ENCODE measurements at places on chromosomes 5 and 9.

- DNase-seq: no peak
Observed at GRCh38 chr9:77879437-77879943, 152.1 kb downstream of the GNAQ start.

DNA sequence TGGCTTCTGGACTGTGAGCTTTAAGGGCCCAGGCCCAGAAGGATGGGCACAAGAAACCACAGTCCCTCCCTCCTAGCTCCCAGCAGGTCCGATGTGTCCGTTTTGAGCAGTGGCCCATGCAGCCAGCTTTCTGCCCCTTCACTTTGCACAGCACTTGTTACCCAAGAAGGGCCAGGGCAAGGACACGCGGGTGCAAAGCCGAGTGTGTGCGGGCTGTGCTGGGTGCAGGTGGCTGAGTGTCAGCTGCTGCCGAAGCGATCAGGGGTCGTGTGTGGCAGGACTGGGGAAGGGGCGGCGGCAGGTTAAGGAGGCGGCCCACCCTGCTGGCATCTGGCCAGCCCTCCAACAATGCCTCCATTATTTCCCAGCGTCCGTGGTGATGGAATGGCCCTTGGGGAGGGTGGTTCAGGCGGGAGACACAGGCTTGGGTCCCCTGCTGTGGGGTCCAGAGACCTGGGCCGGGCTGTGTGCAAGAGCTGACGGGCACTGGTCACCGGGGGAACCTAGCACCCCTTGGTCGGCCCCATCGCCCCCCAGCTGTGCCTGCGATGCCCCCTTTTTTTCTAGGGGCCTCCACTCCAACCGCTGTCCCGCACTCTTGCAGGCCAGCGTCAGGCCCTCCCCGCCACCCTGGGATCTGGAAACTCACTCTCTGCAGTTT, 653 bp downstream of the LHX3 start:
- no peak for DNase-seq

GRCh38 chr5:105821800-105822199, 1848.9 kb downstream of the EFNA5 start:
- no peak for DNase-seq

GRCh38 chr5:93150311-93151012, 430.6 kb downstream of the NR2F1-AS1 start:
- DNase-seq: no peak

DNA sequence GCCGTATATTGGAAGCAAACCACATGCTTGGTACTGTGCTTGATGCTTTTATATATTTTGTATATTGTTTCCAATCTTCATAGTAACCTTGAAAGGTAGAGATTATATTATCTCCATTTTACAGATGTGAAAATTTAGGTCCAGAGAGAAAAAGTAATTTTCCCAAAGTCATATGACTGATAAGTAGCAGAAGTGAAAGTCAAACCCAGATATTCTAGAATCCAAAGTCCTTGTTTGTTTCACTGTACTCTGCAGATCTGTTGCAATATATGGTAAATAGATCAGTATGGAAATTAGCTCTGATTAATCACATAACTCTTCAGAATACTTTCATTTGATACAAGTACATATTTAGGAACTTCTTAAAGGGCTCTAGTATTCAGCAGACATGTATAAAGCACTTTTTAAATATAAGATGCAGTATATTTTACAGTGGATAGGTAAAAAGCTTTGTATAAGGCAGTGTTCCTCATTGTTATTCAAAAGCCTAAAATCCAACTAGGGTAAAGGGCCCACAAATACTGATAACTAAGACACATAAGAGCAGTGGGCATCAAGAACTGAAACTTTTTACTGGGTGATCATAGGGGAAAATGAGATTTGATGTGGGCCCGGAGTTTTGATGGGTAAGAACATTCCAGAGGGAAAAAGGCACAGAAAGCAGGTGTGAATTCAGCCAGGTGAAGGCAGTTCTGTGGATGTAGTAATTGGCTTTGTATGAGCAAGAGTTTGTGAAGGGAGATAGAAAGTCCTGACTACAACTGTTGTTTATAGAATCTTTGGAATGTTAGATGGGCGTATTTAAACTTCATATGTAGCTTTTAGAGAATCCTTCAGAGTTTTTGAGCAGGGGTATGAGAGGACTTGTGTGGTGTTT, 25.0 kb downstream of the NDFIP1 start:
- no peak for DNase-seq

DNA sequence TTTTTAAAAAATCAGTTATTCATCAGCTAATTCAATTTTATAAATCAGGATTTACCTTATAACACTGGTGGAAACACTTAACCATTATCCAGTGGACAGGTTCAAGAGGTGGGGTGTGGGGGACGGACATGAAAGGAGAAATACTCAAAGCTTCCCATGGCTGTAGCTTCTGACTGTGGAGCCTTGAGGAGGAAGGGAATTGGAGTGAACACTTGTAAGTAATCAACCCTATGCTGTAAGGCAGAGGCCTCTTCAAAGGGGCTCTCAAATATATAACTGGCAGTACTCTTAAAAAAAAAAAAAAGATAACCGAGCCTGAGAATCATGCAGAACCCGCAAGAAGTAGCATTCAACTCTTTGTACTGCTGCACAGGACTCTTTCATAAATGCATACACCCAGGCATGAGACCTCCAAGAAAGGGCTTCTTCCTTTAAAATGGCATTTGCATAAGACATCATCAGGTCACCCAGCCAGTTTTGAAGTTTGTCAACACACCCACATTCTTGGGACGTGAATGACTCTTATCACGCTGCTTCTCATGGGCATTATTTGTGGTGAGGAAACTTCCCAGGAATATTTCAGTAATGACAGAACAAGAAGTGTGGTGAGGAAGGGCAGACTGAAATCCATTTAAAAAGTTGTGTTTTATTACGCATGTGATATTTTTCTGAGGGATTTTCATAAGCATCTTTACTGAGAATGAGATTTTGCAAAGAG, 8.1 kb downstream of the OSMR start:
- no peak for DNase-seq

GRCh38 chr5:173753307-173754168, 134.6 kb upstream of the CPEB4 start:
- DNase-seq: no peak

DNA sequence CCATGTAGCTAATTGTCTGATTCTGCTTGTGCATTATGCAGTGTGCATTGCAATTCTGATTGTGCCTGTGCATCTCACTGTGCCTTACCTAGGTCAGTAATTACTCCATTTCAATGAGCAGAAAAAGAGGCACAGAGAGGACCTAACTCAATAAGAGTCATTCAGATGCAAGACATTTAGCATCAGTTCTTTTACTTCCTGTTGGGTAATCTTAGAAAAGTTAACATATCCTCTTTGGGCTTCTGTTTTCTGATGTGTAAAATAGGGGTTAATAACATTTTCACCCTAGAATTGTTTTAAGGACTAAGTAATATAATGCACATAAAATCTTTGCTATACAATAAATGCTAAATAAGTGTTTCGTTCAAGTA, 7.0 kb upstream of the DCTN4 start:
- no peak for DNase-seq

GRCh38 chr9:127769101-127769500, 9.4 kb downstream of the SH2D3C start:
- no peak for DNase-seq

DNA sequence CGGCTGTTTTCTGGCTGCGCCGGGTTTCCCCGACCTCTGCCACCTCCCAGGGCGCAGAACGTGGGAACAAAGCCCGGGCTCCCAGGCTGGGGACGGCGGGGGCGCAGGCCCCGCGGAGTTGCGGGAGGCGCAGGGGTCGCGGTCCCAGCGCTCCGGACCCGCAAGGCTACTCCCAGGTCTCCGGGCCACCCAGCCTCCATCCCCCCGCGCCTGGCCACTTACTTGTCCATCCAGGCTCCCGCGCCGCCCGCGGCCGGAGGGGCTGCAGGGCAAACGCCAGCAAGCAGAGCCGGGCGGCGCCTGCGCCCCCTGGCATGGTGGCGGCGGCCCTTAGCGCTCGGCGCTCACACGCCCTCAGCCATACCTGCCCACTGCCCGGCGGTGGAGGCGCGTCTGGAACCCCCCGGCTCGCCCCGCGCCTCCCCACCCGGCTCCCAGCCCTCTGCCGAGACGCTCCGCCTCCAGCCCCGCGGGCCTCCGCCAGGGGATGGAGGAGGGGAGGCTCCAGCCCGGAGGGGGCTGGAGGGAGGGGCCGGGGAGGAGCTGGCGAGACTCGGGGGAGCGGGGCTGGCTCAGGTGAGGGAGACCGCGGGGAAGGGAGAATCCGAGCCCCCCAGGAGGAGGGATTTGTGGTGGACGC, at the start of gene ADAM19:
ADAM19 (minus strand) TSS at position 395 of the 640 bp plus-strand sequence; CDS start at position 316, 79 bp downstream.
- no peak for DNase-seq

- no peak for DNase-seq
Observed at GRCh38 chr5:42636425-42636824, 120.2 kb upstream of the CCDC152 start.

- DNase-seq: no peak
Observed at GRCh38 chr5:81188962-81189361, 44.2 kb upstream of the CKMT2 start.

DNA sequence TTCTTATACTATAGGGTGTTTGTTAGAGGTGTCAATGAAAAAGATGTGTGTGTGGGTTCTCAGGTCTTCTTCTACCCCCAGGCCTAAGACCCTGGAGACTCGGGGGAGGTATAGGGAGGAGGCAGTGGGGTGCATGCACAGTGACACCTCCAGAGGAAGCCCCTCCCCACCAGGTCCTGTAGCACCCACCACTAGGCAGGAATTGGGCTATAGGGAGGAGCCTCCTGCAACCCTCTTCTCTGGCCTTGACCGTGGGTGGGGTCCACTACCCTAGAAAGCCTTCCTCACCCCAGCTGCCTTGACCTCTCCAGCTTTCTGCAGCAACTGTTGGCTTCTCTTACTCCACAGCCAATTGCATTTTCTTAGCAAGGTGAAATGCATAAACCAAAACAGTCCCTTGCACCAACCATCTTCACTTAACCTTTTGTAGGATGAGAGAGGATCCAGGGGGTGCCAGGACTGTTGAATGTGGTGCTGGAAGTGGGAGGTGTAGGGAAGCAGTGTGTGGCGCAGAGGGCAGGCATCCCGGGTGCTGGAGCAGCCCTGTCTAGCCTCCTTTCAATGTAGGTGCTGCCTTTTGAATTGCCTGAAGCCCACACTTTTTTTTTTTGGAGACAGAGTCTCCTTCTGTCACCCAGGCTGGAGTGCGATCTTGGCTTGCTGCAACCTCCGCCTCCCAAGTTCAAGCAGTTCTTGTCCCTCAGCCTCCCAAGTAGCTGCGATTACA, 128.5 kb downstream of the RGS3 start:
- DNase-seq: no peak

GRCh38 chr5:173730632-173731298, 114.3 kb upstream of the BOD1 start:
- no peak for DNase-seq

- DNase-seq: no peak
Observed at GRCh38 chr9:91305596-91306295, 56.0 kb downstream of the AUH start.

- no peak for DNase-seq
Observed at GRCh38 chr5:72281764-72282499, 38.1 kb downstream of the MRPS27 start.

- no peak for DNase-seq
Observed at GRCh38 chr5:108957333-108957732, 209.6 kb downstream of the FER start.

- no peak for DNase-seq
Observed at GRCh38 chr5:59600998-59601397, 292.5 kb downstream of the PDE4D start.

DNA sequence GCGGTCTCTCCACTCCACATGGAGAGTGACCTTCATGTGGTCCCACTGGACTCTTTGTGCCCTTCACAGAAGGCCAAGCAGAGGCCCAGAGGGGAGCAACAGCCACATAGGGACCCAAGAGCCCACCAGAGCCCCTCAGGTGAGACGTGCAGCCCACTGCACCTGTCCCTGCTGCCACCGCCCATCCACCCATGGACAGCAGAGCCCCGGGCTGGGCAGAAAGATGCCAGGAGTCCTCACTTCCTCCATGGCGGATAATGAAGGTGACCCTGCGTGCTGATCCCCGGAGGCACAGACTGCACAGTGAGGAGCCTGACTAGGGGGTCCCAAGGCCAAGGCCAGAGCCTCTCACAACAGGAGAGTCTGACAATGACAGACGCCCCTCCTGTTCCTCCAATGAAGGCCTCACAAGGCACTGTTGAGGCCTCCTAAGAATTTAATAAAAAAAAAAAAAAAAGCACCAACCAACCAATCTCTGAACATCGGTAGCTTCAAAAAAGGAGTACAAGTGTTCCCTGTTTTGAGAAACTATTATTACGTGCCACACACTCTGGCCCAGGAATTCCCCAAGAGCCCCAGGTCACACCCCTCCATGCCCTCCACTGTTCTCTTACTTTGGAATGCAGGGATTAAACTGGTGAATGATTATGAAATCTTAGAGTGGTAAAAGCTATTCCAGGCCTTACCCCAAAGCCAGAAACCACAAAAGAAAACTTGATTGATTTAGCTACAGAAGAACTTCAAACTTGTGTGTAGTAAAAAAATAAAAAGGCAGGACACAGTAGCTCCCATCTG, 2.8 kb upstream of the PPP1R26 start:
- DNase-seq: no peak

DNA sequence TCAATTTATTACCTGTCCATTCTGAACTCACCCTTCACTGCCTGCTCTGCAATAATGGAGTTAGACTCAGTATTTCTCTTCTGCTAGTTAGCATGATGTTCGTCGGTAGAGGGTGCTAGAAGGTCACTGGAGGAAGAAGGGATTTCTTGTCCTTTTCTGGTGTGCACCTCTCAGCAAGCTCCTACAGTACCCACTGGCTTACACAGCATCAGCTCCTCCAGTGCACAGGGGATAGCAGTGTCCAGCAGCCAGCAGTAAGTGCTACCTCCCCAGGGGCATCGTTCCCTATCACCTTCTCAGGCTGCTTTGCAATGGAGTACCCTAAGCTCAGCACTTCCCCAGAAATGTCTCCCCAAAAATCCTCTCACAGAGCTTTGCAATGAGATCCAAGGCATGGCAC, 45.9 kb upstream of the APC start:
- no peak for DNase-seq

DNA sequence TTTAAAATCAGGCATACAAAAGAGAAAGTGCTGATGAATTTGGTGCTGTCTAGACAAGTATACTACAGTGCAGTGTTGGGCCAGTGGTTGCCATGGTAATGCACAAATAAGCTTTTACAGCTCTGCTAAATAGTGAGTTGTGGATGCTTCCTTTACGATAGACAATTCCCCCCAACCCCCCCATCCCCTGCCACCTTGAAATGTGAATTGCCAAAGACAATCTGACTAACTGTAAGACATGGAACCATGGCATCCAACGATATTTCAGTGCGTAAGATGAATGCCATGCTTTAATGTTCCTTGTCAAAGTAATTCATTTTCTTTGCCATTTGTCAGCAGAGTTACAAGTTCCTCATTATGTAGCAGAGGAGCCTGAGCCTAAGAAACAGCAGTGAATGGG, 91.5 kb upstream of the NREP start:
- no peak for DNase-seq

Data from activated T-helper 1 cell treated with anti-CD3 and anti-CD28 coated beads, Interleukin-2, amount 50 U/mL, for 16 hours (primary cell).